ENCODE measurements at places on chromosomes 1 and 21. TPM values are rescaled to one million over a fixed set of nuclear protein-coding genes. Genes with fewer than 3 reads are reported as not detected.

- H3K4me1 ChIP-seq, result no peaks in the 10 kb centered on the region
- H3K4me3 ChIP-seq, result no peak overlapping the region
- H3K27me3 ChIP-seq, result no peaks in the 10 kb centered on the region
- no peak overlapping the region for H3K27ac ChIP-seq
Measured at GRCh38 chr1:87723193-87723592, 394.5 kb downstream of the LMO4 start.

The UQCRHL gene
- 1.9 TPM for total RNA-seq

The IQCC gene
- 6.8 TPM for total RNA-seq

- DNase-seq, result peak; percentile 63
- no peak overlapping the region for H3K4me3 ChIP-seq
- H3K27me3 ChIP-seq, result no peaks in the 10 kb centered on the region
- H3K27ac ChIP-seq, result peak overlapping the region; percentile 55
- no peaks in the 10 kb centered on the region for H3K4me1 ChIP-seq
Measured at GRCh38 chr1:113684153-113684541, 75.1 kb downstream of the PHTF1 start.

DNA sequence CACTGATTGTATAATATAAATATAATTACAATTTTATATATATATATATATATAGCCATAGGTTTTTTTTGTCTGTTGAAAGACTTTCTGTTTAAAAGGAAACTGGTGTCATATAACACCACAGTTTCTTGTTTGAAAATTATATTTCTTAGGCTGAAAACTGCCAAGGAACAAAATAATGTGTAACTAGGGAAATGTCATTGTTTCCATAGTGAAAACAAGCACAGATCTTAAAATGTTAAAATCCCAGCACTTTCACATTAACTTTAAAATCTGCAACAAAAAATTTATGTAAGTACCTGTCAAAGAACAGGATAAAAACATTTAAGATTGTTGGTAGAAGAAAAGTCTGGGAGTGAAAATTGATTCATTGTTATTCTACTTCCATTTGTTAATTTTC, 104.2 kb downstream of the ATP6V1G3 start:
- no peaks in the 10 kb centered on the region for H3K27me3 ChIP-seq
- no peak overlapping the region for H3K27ac ChIP-seq
- no peaks in the 10 kb centered on the region for H3K36me3 ChIP-seq
- H3K4me3 ChIP-seq, result no peak overlapping the region
- no peak for DNase-seq
- no peaks in the 10 kb centered on the region for H3K4me1 ChIP-seq

Measured in uterus (tissue), 4 donors.